ENCODE measurements at places on chromosomes 1 and 21.
A peak's percentile ranks its signal among the peaks of the same experiment; 100 is the strongest.

- no peak for DNase-seq
Observed at GRCh38 chr1:201217146-201217545, 26.5 kb downstream of the IGFN1 start.

- peak; percentile 55 for DNase-seq
Observed at GRCh38 chr1:8818325-8818775, 910 bp upstream of the RERE start.

DNA sequence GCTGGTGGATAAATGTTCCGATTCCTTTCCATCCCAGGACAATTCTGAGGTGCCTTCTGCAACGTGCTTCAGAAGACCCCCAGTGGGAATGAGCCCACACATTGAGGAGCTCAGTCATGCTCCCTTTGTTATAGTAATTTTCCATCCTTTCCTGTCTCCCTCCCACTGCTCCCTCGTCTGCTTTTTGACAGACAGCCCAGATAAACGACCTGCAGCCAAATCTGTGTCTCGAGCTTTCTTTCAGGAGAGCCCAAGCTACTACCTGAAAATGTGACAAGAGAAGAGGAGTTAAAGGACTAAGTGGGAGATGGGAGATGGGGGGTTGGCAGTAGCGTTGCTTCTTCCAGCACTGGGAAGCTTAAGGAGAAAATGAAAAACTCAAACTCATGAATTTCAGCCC lies 65.9 kb upstream of the LRRN2 start:
- no peak for DNase-seq

DNA sequence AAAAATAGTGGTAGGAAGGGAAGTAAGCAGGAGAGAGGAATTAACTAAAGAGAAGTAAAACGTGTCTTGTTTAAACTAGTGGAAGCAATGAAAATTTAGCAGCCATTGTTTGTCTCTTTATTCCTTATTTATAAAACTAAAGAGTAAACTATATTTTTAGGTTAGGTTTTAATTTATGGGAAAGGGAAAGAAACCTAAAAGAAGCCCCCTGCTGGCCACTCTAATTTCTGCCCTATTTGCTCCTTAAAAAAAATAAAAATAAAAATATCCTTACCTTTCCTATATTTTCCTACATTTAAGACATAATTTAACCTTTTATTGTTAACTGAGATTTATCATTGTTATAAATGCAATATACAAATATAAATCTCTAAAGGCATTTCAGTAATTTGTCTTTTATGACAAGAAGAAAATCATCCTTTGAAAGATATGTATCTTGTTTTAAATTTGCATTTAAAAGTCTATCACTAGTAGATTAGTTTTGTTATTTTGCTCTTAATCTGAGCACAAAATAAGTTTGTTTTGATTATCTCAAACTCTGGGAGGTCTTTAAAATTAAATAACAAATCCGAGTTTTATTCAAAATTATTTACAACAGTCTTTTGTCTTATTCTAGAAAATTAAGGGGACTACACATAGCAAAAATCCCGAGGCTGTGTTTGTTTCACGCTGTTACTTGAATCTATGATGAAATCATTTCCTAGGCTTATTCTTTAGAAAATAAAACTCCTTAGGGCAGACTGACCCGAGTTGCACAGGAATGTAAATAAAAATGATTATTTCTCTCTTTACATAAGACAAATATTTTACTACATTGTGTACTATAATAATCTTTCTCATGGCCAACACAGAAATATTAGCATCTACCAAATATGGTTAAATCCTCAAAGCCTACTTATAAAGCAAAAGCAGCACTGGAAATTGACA lies 201.7 kb downstream of the NRIP1 start:
- DNase-seq, result peak; percentile 21

GRCh38 chr1:65890201-65890843 lies 97.6 kb downstream of the PDE4B start:
- no peak for DNase-seq

- no peak for DNase-seq
Observed at GRCh38 chr1:27634177-27634984, 604 bp downstream of the FGR start.

DNA sequence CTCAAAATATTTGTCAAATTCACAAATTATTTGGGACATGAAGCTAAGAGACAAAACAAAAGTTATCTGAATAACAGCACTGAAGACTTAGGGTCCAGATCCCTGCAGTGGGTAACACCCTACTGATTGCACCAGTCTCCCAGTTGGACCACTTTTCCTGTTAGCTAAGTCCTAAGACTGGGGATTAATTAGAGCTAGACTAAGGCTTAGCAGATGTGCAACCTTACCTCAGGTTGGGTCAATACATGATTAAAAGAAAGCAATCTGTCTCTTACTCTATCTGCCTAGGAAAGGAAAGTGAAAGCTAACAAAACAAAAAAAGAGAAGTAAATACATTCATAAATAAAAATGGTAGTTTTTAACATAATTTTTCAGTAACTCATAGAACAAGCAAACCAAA lies 737.2 kb upstream of the CHRM3 start:
- no peak for DNase-seq

GRCh38 chr1:219176168-219176567 lies 2.5 kb downstream of the LYPLAL1 start:
- no peak for DNase-seq

DNA sequence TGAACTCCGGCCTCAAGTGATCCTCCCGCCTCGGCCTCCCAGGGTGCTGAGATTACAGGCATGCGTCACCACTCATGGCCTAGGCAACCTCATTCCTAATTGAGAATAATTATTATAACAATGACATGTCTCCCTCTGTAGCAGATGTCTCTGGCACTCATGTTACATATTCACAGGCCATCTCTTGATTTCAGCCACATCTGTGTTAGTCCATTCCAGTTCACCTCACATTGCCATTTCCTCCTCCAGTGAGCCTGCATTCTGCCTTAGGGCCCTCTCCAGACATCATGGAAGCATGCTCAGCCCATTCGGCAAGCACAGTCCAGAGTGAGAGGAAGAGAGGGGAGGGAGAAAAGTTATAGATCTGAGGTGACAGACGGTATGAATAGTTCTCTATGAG lies 32.5 kb downstream of the CDKN2C start:
- DNase-seq, result no peak

DNA sequence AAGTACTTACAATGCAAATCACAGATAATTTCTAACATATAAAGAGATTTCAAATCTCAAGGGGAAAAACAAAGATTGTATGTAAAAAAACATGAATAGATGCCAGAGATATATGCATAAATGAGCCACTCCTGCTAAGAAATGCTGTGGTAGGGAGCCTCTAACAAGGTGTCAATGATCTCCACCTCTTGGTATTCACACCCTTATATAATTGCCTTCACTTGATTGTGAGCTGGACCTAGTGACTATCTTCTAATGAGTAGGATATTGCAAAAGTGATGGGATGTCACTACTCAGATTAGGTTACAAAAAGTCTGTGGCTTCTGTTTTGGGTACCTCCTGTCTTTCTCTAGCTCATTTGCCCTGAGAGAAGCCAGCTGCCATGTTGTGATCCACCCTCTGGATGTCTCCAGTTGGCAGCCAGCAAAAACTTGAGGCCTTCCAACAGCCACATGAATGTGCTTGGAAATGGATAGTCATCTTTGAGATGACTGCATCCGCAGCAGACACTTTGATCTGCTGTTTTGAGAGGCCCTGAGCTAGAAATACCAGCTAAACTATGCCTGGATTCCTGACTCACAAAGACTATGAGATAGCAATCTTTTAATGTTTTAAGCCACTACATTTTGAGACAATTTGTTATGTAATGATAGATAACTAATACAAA lies 196.1 kb upstream of the FGGY start:
- no peak for DNase-seq

DNA sequence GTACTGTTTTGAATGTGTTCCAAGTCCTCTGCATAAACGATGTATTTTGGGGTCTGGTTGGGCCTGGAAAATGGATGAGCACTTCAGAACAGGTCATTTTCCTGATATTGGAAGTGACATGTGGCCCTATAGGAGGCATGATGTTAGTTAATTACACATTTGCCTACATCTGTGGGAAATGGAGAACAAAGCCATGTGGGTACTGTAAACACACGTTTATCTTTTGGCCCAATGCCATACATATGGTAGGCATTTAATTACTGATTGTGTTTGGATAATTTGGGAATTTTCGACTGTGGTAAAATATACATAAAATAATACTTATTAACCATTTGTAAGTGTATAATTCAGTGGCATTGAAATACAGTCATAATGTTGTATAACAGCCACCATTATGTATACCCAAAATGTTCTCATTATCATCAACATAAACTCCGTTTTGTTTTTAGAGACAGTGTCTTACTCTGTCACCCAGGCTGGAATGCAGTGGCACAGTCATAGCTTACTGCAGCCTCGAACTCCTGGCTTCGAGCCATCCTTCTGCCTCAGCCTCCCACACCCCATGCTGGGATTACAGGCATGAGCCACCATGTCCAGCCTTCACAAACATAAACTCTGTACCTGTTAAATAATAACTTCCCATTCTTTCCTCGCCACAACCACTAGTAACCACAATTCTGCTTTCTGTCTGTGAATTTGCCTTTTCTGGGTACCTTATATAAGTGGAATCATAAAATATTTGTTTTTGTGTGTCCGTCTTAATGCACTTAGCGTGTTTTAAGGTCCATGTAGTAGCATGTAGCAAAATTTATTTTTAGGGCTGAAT lies 11.9 kb upstream of the RNPEP start:
- DNase-seq, result no peak

DNA sequence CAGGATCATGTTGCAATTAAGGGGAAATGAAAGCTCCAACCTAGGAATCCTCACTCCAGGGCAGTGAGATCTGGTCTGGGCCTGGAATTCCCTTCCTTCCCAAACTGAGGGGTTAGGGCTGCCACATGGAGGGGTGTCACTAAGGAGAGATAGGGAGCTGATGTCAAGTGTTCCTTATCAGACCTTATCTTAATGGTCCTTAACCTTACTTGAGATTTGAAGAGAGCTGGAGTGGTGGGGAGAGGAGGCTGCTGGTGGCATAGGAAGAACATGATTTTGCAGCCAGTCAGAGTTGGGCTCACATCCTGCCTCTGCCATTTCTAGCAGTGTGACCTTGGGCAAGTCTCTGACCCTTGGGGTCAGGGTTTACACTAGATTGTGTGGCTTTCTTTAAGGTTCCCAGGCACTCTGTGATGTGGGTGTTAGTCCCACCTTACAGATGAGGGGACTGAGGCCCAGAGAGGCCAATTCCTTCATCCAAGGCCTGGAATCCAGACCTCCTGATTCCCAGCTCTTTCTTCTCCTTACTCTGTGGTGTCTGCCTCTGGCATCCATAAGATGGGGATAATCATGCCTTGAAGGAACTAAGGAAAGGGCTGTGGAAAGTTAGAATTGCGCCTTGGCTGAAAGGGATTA lies 56.3 kb upstream of the SYNC start:
- DNase-seq, result no peak

DNA sequence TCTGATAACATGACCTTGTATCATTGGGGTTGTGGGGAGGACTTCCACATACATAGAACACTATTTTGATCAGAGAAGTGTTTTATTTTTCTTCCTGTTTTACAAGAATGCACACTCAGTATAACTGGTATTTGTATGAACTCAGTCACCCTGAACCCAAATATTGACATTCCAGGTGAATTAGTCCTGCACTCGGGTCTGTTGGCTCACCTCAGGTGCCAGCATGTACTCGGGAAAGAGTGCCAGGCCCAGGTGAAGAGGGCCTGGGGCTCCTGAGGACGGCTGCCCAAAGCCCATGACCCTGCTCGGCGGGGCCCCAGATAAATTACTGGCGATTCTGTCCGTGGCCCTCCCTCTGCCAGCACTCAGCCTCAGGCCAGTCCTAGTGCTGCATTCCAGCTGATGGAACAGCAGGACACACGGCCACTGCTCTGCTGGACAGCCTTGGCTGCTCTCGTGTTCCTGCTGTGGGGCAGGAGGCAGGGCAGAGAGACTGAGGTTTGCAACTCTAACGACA lies 75.4 kb upstream of the TMPRSS2 start:
- DNase-seq, result peak; percentile 56

- DNase-seq, result peak; percentile 62
Observed at GRCh38 chr1:44318097-44319088, 36.7 kb downstream of the ERI3 start.

- DNase-seq, result no peak
Observed at GRCh38 chr1:178724376-178724727, 692 bp upstream of the RALGPS2 start.

GRCh38 chr1:204390751-204391466 lies 20.7 kb downstream of the PPP1R15B start:
- no peak for DNase-seq

DNA sequence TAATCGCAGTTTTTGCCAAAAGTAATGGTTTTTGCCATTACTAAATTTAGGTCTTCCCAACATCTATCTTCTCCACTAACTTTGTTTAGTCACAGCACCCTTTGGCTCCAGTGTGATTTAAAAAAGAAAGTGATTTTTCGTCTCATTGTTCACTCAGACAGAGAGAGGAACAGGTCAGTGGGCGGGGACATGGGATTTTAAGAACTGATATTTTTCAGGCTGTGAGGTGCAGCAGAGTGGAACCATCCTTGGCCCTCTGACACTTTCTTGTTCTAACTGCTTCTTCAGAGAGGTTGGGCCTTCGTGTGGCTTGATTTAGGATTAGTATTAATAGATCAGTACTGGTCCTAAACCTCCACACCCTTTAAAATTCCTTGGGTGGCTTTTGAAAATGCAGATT lies 38.8 kb downstream of the CASQ2 start:
- DNase-seq, result no peak

- peak; percentile 40 for DNase-seq
Observed at GRCh38 chr1:215146240-215146975, 63.9 kb downstream of the KCNK2 start.

DNA sequence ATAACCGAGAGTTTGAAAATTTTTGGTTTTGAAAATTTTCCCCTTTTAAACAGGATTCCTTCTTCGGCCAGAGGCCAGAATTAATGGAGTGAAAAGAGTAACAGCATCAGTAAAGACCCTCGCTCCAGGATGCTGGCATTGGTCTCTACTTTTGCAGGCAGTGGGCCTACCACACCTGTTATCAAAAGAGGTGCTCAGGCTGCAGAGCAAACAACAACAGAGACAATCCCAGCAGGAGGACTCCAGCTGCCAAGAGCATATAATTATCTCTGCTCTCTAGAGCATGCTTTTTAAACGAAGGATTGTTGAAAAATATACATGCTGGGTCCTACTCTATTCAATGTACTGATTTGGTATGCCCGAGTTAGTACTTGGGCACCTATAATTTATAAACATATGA lies 1048.5 kb downstream of the PLA2G4A start:
- no peak for DNase-seq

- peak; percentile 51 for DNase-seq
Observed at GRCh38 chr1:77605246-77606026, 77.0 kb downstream of the ZZZ3 start.

- no peak for DNase-seq
Observed at GRCh38 chr1:235739631-235740030, 90.0 kb upstream of the GNG4 start.

GRCh38 chr21:32572574-32573420 lies 12.5 kb downstream of the TCP10L start:
- peak; percentile 70 for DNase-seq

GRCh38 chr1:17913326-17914115 lies 158.4 kb downstream of the ACTL8 start:
- no peak for DNase-seq

GRCh38 chr1:5794279-5794678 lies 197.9 kb downstream of the NPHP4 start:
- no peak for DNase-seq

- no peak for DNase-seq
Observed at GRCh38 chr1:38803647-38804046, 55.9 kb downstream of the RRAGC start.

Measured in Calu3 (cell line).